ENCODE measurements at places on chromosomes 7 and 10.

DNA sequence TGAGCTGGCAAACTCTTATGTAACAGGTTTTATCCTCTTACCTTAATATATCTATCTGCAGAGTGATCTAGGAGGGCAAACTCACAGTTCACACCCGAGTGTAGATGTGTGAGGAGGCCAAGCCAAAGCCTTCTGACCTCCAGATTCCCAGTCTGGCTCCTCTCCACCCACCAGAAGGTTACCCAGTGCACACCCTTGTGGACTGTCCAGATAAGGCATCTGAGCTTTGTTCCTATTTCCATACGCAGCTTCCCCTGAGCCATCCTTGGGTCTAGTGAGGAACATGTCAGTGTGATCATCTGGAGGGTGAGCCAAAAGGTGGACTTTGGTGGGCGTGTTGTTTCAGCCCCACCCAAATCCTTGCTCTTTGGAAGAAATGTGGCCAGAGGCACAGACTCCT is 203.0 kb upstream of the MEOX2 start:
- DNase-seq, result peak; percentile 30

DNA sequence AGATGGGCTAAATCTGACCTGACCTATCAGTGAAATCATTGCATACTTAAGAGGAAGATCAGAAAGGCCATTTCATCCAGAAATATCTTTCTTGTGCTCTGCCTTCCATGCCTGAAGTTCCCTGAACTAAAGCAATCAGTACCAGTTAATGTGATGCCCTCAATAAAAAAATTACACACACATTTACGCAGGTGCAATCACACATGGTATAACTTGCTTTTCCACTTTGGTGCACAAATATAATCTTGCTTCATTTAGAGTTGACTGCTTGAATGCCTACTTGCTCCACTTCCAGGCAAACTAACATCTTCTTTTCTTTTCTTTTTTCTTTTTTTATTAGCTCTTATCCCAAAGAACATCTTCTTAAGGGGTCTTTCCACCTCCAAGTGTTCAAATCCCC is 58.3 kb upstream of the KIF5B start:
- no peak for DNase-seq

DNA sequence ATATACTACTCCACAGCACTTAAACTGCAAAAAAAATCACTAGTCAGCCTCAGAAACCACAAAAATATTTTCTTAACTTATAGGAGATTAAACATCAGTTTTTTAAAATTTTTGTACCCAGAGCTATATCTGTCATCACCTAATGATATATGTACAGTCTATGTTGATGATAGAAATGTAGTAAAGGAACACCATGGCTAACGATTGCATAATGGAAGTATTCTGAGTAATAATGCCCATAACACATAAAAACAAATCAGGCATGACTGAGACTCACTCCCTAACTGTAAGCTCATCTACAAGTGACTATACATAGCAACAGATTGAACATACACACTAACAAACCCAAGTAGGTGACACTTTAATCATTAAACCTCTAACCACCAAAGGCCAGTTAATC is 51.3 kb downstream of the TSPAN12 start:
- no peak for DNase-seq

DNA sequence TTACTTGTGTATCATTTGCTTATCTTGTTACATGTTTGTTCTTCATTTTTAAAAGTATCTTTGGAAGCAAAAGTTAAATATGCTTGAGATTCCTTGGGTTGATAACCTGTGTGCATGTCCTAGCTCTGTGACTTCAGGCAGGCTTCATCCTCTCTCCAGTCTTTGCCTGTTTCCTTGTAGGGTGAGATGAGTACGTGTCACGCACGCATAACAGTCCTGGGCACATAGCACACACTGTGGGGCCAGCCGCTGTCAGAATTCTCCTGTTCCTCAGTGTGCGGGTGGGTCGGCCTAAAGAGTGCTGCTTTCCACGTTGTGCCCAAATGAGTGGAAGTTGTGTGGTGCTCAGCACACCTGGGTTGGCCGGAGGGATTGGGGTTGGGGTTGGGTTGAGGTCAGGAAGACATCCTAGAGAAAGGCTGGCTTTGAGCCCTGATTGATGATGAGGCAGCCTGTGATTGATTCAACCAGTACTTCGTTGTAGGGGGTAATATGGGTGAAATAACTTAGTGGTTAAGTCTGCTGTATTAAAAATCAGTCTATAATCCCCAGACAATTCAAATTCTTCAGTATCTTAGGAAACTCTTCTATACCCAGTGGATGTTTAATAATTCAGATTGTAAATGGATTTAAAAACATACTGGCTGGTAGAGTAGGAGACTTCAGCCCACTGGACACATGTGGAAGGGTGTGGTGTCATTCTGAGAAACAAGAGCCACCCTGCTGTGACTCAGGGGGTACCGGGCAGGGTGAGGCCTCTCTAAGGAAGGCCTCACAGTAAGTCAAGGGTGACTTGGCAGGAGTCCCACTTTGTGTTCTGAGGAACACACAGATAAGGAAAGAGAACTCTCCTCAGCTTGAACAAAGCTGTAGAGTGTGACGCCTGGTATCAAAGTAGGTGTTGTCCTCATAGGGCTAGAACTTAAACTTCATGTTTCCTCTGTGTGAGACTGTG is 54.8 kb downstream of the DAGLB start:
- no peak for DNase-seq

- no peak for DNase-seq
These were observed 539 bp upstream of the COX19 start for GRCh38 chr7:975702-976473.

DNA sequence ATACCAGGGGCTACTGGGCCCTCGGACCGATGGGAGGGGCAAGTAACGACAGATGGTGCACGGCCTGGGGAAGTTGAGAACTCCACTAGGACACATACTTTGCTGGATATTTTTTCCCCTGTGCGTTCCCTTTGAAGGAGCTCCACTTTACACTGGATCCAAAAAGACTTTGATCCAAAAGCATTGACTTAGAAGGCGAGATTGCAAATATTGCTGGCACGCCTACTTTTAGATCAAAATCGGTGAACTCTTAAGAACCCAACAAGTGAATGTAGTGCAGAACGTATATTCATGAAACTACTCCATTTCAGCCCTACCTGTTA is 436 bp upstream of the SLC25A13 start:
- DNase-seq, result no peak

DNA sequence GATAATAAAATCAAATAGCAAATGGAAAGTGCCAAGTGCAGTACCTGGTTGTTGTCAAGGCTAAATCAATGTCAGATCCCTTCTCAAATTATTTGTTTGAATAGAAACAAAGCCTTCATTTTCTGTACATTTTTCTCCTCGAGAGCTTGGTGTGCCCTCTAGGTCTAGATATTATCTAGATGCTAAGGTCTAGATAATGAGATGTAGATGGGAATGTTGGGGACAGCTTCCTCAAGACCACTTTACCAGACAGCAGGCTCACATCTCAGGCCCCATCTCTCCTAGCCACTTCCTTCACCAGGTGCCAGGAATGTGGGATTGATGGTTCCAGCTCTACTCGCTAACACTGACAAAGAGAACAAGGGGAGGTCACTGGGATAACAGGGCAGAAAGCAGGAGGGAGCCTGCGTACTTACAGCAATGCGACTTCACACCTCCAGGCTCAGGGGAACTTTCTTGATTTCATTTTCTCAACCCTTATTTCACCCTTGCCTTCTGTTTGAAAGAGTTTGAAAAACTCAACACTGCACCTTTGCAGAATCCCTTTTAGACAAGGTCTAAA is 451.4 kb upstream of the VSTM2A start:
- no peak for DNase-seq

DNA sequence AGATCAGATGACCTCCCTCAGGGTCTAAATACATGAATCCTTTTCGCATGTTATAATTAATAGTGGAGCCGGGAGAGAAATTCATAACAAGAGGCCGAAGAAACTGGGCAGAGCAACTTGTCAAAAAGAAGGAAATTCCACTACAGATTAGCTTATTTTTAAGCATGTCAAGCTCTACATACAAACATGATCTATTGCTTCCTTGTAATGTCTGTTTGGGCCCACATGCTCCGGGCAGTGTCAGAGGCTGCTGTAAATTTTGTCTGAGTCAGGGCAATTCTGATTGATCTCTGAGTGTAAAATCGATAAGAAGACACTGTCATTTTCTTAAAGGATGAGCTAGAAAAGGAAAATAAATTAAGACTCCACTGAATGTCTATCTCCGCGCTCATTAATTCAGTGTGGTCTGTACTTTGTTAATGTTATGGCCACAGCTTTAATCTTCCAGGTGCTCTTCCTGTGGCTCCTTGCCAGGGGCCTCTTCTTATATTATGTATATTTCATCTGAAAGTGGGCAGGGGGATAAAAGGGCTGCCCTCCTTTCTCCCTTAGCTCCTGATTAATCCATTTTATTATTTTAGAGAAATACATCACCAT is 194.1 kb upstream of the SP8 start:
- no peak for DNase-seq

DNA sequence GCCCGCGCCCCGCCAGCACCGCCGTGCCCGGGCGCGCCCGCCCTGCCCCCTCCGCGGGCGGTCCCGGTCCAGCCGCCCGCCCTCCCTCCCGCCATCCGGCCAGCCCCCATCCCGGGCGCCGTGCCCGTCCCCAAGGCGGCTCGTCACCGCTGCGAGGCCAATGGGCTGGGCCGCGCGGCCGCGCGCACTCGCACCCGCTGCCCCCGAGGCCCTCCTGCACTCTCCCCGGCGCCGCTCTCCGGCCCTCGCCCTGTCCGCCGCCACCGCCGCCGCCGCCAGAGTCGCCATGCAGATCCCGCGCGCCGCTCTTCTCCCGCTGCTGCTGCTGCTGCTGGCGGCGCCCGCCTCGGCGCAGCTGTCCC is at the start of gene HTRA1:
Gene HTRA1, plus strand, starts transcription at position 187 of the 362 bp plus-strand sequence. Its CDS starts 100 bp downstream, at position 287.
- peak; percentile 66 for DNase-seq

- DNase-seq, result no peak
These were observed 163.2 kb downstream of the TNS3 start for GRCh38 chr7:47418601-47419309.

DNA sequence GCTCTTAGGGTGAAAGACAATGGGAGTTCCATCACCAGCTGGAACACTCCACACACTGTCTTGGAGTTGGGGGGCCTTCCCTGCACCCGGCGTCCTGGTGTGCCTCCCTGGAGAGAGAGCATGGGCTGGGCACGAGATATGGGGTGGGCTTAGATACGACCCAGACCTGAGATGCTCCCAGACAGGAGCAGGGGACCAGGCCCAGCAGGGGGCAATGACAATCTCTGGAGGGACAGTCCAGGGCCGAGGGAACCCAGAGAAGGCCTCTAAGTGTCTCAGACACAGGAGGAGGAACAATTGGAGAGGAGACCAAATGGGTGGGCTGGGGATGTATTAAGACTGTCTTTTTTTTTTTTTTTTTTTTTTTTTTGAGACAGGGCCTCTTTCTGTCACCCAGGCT is 40.0 kb downstream of the MYL10 start:
- DNase-seq, result no peak

DNA sequence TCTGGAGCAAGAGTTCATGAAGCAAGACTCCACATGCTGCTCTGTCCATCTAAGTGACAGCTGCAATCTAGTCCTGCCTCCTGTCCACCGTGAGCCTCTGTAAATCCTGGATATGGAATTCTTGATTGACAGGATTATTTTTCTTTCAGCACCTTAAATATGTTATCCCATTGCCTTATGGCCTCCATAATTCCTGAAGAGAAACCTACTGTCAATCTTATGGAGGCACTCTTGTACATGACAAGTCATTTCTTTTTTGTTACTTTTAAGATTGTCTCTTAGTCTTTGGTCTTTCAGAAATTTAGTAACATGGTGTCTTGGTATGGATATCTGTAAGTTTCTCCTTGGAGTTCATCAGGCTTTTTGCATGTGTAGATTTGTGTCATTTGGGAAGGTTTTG is 82.8 kb downstream of the NPSR1 start:
- no peak for DNase-seq

GRCh38 chr7:128962899-128963298 is 25.2 kb downstream of the IRF5 start:
- DNase-seq, result no peak

DNA sequence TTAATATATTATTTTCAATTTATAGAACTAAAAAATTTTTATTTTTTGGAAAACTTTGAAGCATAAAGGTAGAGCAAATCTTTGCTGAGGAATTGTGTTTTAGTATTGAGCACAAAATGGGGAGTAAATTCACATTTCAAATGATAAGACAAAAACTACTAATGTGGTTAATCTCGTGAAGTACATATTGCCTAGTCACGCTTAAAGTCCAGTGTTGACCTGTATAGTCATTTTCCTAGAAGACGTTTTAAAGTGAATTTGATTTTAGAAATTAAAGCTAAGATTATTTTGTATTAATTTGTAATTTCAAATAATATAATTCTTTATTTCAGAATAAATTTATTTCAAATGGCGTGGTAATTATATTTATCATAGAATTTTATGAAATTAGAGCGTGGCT is 57.2 kb upstream of the MSRB2 start:
- no peak for DNase-seq

DNA sequence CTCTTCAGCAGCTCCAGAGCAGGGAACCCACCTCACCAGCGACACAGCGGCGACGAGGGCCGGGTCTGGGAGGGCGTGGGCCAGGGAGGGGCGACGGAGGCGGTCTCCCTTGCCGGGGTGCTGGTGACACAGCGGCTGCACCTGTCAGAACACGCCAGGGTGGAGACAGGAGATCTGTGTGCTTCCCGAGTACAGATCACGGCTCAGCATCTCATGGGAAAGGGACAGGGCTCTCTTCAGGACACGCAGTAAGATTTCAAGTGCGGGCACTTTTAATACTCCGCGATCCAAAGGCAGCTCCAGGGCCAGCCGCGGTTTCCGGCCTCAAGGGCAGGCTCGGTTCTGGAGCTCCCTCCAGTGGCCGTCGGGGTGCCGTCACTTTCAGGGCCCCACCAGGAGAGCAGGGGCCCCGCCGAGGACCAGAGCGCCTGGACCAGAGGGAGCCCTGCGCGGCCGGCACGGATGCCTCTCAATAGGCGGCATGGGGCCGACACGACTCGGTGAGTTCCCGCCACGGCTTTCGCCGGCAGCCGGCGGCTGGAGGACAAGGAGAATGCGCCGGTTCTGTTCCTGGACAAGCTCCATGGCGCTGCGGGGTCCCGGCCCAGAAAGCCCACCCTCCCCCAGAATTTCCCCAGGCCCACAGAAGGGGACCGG is 21.4 kb downstream of the GPR146 start:
- peak; percentile 87 for DNase-seq

- peak; percentile 5 for DNase-seq
These were observed 22.2 kb upstream of the RASSF4 start for GRCh38 chr10:44937196-44938005.

DNA sequence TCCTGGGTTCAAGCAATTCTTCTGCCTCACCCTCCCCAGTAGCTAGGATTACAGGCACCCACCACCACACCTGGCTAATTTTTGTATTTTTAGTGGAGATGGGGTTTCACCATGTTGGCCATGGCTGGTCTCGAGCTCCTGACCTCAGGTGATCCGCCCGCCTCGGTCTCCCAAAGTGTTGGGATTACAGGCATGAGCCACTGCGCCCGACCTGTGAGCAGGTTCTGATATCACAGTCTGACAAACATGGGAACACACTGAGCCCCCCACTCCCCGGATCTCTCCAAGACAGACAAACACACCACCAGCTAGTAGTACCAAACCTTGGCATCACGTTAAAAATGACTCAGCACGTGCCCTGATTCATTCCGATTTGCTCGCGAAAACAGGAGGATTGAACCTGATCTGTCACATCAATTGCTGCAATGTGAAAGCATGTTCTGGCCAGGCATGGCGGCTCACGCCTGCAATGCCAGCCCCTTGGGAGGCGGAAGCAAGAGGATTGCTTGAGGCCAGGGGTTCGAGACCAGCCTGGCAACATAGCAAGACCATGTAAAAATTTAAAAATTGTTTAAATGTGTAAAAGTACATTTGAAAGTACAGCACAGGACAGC is 106.5 kb downstream of the SMURF1 start:
- no peak for DNase-seq

Measured in H9 (cell line).